NK-92 treated with Interleukin-12 subunit alpha and Interleukin-12 subunit beta, amount 100 ng/mL, for 24 hours (cell line): ENCODE measurements at places on chromosomes 6 and 20.
A peak's percentile ranks its signal among the peaks of the same experiment; 100 is the strongest.

DNA sequence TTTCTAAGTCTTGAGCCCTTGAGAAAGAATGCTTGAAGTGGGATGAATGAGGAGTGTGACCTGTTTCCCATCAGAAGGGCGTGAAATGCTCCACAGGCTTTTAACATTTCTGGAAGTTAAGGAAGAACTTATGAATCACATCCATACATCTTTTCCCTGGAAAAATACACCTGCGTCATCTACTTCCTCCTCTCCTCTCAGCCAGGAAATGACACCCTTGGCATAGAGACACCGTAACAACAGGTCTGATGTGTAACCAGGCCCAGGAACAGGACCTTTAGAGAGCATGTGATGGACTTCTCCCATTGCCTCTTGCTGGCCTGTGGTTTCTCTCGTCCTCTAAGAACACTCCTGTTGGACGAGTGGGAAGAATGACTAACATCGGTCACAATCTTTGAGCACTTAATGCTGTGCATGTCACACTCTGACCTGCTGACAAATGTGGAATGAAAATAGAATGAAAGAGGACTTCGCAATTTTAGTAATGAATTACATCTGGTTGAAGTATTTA, 28.5 kb upstream of the CITED2 start:
- DNase-seq = no peak

GRCh38 chr6:63882208-63882607, 246.6 kb downstream of the PHF3 start:
- no peak for DNase-seq

DNA sequence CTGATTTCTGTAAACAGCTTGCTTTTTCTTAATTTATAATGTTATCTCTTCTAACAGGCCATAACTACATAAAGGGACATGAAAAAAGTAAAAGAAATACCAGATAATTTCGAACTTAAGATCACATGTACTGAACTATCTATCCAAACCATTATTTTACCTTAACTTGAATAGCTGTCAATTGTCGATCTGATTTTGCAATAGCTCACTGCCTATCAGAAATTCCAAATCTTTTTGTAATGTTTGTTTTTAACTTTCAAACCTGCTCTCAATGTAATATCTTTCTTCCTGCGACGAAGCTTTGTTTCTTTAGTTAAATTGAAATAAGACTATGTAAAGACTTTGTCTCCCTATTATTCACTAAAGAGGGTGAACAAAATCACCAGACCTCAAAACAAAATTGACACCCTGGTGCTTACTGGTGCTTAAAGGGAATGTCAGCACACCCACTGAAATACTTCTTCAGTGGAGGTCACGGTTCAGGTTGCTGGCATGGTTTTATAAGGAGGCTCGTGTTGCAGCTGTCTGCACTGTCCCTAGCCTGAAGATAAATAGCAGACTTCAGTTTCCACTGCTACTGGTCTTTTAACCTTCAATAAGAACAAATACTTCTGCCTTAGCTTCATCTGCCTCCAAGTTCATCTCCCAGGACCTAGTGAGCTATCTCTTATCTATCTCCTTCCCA, 117.5 kb upstream of the QKI start:
- no peak for DNase-seq

- no peak for DNase-seq
Measured at GRCh38 chr6:91240878-91241603, 654.2 kb upstream of the MAP3K7 start.

DNA sequence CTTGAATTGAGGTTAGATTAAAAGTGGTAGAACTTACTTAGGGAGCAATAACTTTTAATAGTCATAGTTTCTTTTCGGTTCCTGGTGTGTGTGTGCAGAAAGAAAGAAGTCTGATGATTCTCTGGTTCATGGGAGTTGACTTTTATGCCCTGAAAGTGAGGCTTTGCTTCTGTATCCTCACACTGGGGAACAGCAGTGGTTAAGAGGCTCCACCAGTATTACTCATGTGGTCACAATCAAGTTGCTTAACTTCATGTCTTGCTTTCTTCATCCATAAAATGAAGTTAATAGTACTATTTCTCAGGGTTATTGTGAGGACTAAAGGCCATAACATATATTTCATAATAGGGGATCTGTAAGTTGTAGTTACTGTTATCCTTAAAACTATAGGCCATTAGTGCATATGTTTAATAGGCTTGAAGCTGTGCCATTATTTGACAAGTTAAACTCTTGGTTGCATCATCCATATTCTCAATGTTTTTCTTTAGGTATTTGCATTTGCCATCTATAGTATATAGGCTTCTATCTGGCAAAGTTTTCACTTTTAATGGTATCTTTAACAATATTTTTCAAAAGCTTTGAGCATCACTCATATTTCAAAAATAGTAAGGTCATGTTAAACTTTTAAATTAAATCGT, 262.4 kb downstream of the PLCB1 start:
- DNase-seq = no peak

GRCh38 chr6:25218346-25218745, 60.8 kb upstream of the CARMIL1 start:
- DNase-seq = no peak

DNA sequence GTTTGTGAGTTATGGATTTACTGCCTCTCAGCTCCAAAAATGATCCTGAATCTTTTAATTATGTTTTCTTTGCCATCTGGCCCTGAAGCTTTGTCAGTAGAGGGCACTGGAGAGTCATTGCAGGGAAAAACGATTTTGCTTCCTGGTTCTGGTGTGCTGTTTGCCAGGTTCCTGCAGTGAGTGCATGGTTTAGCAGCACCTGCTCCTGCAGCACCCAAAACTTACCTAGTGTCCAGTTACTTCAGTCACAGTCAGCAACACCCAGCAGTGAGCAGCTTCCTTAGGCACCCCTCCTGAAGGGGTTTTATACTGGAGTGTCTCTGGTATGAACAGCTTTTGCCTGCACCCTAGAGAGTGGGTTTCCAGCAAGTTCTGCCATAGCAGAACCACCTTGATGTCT, 6.0 kb upstream of the TRIM26 start:
- peak; percentile 24 for DNase-seq

DNA sequence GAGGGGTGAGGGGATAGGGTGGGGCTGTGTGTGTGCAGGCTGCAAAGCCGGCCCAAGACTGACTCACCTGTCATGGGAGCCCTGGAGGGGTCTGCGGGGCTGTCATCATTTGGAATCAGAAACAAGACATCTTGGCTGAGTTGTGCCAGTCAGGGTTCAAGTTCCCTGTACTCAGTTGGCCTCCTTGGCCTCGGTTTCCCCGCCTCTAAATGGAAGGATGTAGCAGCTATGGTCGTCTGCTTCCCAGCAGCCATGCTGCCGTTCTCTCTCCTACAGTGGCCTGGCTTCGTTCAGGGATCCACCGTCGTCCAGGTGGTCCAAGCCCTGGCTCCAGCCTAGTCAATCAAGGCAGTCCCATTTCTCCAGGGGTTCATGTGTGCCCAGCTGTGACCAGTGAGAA, 83.6 kb upstream of the PMEPA1 start:
- no peak for DNase-seq

DNA sequence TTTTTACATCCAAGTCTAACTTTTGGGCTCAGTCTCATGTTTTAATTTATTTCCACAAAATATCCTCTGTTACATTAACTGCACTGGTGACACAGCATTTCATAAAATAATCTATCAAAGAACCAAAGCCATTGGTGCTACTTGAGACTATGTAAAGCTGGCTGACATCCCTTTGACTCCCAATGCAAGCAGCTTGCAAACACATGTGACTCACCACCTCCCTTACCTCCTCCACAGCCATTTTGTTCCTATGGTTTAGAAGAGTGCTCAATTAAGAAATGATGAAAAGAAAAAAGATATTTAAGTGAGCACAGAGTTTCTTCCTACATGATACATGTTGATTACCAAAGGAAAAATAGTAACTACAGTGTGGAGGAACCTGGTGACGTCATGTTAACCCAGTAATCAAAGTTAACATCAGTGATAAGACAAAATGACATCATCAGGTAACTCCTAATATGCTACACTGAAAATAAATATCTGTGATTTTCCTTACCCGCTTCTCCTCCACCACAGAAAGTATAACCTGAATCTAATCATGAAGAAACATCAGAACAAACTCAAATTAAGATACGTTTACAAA, 53.3 kb upstream of the LGSN start:
- DNase-seq = no peak

DNA sequence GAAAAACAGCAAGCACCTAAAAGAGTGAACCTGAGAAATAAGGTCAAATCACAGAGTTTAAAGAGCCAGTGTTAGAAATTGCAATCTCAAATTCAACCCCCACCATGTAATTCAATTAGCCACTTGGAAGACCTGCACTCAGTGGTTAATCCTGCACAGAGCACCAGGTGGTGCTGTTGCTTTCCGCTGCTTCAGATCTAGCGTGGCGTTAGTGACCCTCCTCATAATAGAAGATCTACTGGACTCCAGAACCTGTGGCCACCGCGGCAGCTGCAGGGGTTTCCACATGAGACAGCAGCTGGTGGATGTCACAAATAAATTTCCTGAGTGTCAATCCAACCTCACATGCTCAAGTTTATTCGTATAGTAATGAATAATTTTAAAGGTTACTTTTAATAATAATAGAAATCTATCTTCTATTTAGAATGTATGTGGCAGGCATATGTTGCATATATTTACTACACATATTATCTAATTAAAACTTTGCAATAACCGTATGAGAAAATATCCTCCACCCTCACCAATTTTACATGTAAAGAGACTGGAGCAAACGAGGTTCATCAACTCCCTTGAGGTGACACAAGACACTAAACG, 84.4 kb downstream of the SYNE1 start:
- DNase-seq = peak; percentile 25

GRCh38 chr6:23659125-23659524, 466.9 kb upstream of the NRSN1 start:
- no peak for DNase-seq

GRCh38 chr6:235763-236360, 56.4 kb upstream of the DUSP22 start:
- peak; percentile 51 for DNase-seq

DNA sequence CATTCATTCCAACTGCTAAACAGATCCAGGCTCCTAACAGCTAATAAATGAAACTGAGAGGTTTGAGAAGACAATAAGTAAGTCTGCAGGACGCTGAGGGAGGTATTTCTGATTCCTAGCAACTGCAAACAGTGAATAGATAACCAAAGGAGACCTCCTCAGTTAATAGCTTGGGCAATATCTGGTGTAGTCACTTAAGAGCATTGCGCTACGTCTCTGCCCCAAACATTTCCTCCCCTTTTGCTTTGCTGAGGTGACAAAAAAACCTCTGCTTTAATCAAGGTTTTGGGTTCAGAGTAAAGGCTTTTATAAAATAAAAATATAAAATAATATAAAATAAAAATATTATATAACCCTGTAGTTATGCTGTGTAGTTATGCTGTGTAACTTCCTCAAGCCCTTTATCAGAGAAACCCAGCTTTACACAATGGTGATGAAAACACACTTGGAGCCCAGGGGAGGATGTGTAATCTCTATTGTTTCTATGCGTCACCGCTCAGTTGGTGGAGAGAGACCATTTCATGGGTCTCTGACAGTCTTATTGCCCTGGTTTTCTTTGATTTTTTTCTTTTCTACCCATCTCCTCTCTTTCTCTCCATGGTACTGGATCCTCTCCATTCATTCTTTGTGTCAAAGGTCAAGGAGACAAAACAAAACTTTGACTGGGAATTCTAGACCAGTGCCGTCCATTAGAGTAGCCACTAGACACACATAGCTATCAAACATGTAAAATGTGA, 18.9 kb upstream of the CALHM5 start:
- DNase-seq = no peak

DNA sequence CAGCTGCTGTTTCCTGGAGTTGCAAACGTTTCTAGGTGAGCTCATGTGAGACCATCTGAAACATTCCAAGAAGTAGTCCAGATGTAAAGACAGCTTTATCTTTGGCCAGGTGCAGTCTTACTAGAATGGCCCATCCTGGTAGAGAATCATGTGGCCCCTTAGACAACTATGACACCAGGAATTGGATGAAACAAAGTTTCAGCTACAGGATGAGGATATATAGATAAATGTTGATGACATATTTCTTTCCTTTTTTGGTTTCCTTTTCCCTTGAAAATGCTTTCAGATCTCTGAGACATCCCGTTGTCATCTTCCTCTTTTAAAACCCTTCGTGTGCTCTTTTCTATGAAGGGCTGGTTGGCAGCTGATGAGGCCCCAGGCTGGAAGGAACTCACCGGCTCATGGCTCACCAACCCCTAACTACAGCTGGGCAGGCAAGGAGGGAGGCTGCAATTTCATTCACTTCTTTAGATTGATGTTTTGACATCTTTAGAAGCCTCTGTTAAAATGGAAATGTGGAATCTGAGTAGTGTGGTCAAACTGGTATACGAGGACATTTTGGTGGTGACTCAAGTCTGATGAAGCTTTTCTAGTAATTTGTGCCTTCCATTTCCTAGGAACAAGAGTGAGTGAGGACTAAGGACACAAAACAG, 167.9 kb upstream of the TNFAIP3 start:
- no peak for DNase-seq
